ENCODE measurements at places on chromosomes 1 and 21.
A peak's percentile ranks its signal among the peaks of the same experiment; 100 is the strongest.

DNA sequence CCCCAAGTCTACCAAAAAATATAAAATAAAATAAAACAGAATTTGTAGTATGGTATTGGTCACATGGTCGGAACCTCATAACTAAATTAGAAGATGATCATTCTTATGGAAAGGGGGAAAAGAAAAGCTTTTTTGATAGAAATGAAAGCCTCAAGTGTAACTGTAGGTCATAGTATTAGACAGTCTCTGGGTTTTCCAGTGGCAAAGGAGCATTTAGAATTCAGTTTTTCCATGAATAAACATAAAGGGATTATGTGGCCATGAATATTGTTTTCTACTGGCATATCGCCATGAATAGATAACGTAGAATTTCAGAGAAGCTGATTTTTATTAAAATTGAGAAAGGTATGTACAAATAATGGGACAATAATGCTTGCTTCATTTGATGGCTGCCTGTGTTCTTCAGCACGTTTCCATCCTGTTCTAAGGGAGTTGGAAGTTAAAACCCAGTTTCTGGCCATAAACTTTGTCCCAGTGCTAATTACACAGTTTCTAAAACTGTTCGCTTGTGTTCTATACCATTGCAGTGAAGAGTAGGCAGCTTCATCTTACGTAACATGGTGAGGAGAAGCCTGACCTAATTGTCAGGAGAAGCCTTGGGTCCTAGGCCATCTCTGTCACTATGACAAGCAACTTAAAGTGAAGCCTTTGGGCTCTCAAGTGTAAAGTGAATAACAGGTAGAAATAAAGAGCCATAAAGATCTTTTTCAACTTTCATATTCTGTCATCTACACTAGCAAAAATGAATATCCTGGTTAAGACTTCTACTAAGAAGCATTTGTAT lies 70.5 kb upstream of the PGD start:
- no peak for DNase-seq

- DNase-seq, result no peak
Measured at GRCh38 chr1:10449751-10450150, at the start of gene CORT. Gene CORT, plus strand, starts transcription at chr1:10450031. Its CDS starts 193 bp downstream, at chr1:10450224.

DNA sequence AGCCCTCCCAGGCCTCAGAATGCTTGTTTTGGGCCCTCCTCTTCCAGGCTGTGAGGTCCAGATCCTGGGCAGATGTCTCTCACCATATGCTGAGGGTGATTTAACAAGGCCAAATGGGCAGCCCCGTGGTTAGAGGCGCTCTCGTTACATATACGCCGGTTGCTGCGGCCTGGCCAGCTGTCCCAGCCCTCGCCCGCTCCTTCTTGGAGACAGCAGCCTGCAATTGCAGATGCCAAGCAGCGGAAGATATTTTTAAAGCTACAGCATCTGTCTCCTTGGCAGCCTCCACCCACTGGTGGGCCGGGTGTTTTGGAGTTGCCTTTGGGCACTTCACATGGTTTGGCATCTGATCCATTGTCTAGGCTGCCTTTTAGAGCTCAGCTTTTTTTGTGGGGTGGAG lies 178.8 kb upstream of the NFIA start:
- DNase-seq, result no peak

- peak; percentile 78 for DNase-seq
Measured at GRCh38 chr1:178931858-178932551, 61.1 kb upstream of the ANGPTL1 start.

DNA sequence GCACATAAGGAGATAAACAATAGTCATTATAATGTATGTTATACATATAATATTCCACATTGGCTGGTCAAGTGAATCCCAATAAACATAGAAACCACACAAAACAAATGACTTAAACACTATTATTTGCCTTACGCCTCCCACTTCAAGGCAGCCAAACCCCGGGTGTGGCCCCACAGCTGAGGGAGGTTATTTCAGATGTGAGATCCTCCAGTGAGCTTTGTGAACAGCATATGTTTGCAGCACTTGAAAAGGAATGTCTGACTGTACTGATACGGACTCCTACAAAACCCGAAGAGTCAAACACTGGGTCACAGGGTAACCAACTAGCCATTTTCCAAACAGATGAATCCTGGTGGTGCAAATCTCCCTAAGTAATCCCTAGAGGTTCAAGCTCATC lies 27.1 kb upstream of the DISP1 start:
- DNase-seq, result no peak

- DNase-seq, result no peak
Measured at GRCh38 chr1:192703283-192704206, 67.6 kb downstream of the RGS13 start.

GRCh38 chr1:24481101-24481500 lies 21.5 kb upstream of the RCAN3 start:
- DNase-seq, result no peak

DNA sequence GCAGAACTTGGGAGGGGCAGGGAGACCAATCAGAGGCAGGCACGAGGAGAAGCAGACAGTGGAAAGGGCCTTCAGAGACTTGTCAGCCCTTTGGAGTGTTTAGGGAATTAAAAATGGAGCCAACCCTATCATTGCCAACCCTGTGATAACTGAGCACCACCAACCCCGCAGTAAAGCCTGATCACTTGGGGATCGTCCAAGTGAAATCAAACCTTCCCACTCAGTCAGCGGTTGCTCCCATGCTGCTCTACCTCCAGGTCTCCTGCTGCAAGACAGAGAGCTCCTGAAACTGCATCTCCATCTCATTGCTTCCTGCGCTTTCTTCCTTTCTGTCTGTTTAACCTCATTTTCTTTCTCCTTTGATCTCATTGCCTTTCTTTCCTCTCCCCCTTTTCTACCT lies 4.8 kb upstream of the ACKR1 start:
- DNase-seq, result no peak

GRCh38 chr1:29709704-29710280 lies 473.5 kb downstream of the PTPRU start:
- no peak for DNase-seq

DNA sequence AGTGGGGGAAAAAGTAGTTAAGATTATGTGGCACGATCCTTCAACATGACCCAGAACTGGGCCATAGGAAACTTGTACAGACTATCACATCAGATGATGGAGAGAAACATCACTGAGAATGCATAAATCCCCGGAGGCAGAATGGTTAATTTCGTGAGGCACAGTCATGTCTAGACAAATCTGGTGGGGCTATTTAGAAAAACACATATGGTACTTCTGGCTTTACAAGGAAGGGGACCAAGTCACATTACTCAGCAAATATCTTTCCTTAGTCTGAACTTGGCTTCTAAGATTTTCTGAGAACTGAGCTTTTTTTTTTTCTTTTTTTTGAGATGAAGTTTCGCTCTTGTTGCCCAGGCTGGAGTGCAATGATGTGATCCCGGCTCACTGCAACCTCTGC lies 9.2 kb upstream of the UQCRHL start:
- no peak for DNase-seq

GRCh38 chr1:24172598-24172997 lies 14.5 kb downstream of the IFNLR1 start:
- no peak for DNase-seq

DNA sequence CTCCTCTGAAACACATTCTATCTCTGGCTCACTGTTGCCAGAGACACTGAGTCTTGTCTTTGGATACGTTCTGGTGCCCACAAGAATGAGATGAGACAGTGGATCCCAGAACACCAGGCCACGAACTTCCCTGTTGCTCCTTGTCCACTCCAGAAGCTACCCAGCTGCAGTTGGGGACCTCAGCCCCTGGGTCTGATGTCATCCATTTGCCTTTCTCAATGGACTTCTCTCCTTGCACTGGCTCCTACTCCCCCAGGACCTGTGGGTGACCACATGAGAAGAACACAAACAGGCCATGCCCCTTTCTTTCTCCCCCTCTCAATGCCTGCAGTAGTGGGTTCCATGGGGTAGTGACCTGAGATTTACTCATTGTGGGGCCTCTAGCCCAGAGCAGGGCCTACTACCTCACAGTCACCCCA lies 5.9 kb downstream of the NBPF1 start:
- DNase-seq, result no peak

DNA sequence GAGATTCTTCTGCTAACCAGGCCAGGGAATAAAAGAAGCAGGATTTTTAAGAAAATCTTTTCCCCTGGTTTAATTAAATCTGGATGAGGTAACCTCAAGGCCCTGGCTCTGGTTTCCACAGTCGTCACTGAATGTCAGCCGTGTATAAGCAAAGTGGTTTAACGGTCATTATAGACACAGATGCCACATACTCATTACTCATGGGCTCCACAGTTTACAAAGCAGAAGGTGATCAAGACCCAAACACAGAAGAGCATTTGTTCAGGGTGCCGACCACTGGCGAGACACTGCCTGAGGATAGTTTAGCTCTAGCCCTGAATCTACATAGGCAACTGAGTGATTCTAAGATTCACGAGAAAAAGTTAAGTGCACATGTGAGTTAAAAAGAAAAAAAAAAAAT lies 27.8 kb upstream of the RAP1GAP start:
- no peak for DNase-seq

- no peak for DNase-seq
Measured at GRCh38 chr21:42681296-42682206, 28.1 kb downstream of the PDE9A start.

DNA sequence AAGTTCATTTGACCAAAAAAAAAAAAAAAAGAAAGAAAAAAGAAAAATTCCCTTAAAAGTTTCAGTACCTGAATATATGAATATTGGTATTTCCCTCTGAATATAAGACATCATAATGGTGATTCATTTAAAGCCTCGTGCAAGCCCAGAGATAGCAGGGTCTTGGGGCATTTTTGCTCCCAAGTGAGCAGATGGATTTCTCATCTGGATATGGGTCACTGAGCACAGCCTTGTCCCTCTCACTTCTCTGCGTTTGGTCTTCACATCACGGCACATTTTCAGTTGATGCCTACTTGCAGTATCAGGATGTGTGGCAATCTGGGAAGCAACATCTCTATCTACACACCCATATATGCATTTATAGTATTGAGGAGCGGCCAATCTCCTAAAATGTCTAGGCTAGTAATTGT lies 12.7 kb downstream of the CD58 start:
- DNase-seq, result no peak

DNA sequence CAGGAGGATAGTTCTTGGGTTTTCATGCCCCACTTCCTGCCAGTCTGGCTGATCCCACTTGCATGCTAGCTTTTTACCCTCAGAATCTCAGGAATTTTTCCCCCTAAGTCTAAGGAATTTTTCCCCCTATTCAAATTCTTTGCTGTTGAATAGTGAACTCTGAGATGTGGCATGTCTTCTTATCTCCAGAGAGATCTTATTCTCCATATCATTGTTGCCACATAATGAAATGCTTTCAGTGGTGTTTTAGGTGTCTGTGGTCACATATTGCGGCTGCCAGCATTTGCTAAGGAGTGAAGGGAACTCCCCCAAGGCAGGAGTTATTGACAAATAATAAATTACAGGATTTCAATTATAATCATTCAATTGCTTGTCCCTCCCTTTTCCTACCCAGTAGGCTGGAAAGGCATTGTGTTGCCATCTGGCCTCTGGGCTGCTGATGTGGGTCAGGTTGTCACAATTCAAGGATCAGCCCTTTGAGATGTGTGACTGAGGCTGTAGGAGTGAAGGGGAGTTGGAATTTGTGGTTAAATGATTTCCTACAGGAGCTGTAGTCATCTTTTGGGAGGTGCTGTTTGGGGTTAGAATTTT lies 3.9 kb upstream of the FLG start:
- DNase-seq, result peak; percentile 7

- DNase-seq, result no peak
Measured at GRCh38 chr1:234699795-234700665, 90.1 kb upstream of the IRF2BP2 start.

DNA sequence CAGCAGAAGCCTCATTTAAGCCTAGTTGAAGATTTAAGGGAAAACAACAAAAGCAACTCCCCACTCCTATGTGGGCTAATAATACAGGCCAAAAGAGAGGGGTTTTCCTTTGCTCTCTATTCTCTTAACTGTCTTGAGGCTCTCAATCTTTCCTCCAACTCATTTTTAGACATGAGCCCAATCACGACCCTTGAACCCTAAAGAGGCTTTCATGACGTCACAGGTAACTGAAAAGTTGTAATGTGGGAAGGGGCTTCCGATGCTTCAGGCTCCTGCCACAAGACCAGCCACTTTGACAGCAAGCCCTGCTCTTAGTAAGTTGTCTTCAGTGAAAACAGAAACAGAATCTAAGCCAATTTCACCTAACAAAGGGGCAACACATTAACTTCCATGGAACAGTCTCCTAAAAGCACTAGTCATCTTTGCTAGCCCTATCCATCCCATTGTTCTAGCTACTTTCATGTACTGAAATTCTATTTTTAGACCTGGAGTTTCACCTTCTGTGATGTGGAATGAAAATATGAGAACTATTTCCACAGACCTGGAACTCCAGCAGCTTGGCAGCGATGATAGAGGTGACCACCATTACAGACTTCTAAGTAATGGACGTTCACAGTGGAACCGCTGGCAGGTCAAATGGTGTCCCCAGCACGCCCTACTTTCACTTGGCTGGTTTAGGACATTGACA lies 36.3 kb downstream of the GPR161 start:
- no peak for DNase-seq

GRCh38 chr1:27643600-27644368 lies 8.8 kb upstream of the FGR start:
- no peak for DNase-seq

DNA sequence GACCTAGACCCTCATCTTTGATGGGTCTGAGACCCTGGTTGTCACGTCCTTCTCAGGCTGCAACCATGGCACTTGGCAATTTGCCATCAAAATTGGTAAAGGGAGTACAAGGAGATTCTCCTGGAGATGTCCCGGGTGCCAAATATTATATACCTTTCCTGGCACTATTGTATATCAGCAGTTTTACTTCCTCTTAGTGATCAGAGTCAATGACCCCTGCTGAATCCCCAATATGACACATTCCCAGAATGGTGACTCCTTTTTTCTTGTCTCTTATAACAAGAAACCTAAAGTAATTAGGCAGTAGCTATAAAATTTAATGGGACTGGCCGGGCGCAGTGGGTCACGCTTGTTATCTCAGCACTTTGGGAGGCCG lies 39.6 kb upstream of the CDC42BPA start:
- DNase-seq, result no peak

GRCh38 chr1:60388092-60388987 lies 314.8 kb upstream of the C1orf87 start:
- DNase-seq, result no peak

GRCh38 chr1:221801773-221802516 lies 60.1 kb upstream of the DUSP10 start:
- no peak for DNase-seq

- no peak for DNase-seq
Measured at GRCh38 chr21:45920824-45921600, 60.6 kb upstream of the COL6A1 start.

DNA sequence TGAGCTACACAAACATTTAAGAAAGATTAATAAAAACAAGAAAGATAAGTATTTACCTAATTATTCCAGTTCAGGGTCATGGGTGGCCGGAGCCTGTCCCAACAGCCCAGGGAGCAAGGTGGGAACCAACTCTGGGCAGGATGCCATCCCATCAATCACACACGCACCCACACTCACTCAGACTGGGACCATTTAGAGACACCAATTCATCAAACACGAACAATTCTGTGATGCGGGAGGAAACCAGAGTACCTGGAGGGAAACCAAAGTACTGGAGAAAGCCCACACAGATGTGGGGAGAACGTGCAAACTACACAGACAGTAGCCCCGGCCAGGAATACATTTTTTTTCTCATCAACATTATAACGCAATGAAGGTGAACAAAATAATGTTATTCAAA lies 16.2 kb downstream of the WASF2 start:
- no peak for DNase-seq

- DNase-seq, result no peak
Measured at GRCh38 chr1:200228081-200228480, 181.8 kb downstream of the ZNF281 start.

- peak; percentile 52 for DNase-seq
Measured at GRCh38 chr1:47875831-47876586, 121.2 kb downstream of the TRABD2B start.
